ENCODE measurements at places on chromosomes 3 and 15.

DNA sequence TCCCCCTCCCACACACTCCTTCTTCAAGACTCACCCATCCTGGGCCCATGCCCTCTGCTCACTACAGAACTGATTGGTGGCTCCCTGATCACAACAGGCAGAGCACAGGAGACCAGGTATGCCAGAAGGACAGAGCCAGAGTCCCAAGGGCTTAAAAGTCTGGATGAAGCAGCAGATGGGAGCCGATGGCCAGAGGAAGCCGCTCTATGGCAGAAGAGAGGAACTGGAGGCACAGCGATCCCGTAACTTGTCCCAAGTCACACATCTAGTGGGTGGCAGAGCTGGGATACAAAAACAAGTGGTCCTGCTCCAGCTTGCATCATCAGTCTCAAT lies 20.7 kb downstream of the ITGA11 start:
- DNase-seq = no peak

DNA sequence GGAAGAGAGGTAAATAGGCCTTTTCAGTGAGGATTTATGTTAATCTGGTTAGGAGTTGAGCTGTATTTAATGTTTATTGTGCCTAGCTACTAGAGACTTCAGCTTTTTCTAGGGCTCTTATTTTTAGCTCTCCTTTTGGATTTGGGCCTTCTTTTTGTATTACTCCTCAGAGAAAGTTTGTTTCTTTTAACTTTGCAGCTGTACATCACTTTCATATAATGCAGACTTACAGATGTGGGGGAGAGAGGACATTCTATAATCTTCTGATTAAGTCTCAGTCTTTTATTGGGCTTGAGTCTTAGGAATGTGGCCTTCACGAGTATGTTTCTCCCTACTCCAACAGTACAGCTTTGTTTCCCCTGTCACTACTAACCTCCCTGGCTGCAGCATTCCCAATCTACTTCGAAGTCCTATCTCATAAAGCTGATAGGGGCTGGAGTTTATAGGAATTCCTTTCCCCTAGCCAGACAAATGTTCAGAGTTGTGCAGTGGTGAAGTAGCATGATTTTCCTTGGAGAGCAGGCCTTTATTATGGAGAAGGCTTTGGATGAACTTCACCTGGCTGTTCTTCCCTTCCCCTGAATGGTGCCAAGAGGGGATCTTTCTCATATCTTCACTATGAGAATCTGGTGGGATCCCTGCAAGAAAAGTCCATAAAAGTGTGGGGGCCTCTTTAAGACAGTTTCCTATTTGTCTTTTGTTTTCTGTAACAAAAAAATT lies 82.2 kb upstream of the CBLB start:
- DNase-seq = no peak

- peak; percentile 4 for DNase-seq
Observed at GRCh38 chr3:52934630-52935530, 37.5 kb upstream of the STIMATE start.

- DNase-seq = no peak
Observed at GRCh38 chr3:187744169-187745151, 808 bp downstream of the BCL6 start.

- DNase-seq = no peak
Observed at GRCh38 chr3:54232618-54233017, 110.3 kb downstream of the CACNA2D3 start.

DNA sequence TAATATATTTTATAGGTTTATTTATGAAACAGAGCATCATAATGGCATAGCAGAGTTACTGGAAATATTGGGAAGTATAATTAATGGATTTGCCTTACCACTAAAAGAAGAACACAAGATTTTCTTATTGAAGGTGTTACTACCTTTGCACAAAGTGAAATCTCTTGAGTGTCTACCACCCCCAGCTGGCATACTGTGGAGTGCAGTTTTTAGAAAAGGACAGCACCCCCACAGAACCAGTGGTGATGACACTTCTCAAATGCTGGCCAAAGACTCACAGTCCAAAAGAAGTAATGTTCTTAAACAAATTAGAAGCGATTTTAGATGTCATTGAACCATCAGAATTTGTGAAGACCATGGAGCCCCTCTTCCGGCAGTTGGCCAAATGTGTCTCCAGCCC lies 58.1 kb downstream of the DNAH1 start:
- DNase-seq = no peak

DNA sequence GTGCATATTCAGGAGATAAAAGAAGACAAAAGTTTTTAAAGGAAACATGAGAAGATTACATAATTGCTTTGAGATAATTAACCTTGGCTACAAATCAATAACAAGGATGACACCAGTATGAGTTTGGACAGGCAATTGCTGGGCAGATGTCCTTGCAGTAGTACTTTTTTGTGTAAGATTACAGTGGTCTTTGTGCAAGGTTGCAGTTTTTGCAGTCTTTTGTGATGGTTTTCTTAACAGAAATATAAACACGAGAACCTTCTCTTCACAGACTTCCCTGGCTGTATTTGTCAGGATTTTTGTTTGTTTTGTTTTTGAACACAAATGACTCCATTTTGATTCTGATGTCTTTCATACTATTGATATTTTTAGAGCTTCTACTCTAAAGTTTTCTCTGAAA lies 128.3 kb upstream of the ALCAM start:
- no peak for DNase-seq

GRCh38 chr3:149998946-149999345 lies 28.3 kb upstream of the PFN2 start:
- DNase-seq = no peak

DNA sequence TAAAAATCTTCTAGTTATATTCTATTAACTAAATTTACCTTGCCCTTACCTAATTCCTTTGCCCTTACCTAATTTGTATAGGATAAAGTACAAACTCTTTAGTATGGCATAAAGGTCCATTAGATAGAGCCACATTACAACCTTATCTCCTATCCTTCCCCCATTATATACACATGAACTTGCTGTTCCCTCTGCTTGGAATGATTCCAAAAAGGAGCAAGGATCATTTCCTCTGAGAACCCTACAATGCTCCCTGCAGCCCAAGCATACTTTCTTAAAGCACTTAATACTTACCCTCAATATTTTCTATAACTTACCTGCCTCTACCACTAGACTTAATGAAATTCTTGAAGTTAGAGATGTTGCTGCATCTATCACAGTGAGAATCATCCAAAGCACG lies 118.9 kb upstream of the CCDC54 start:
- no peak for DNase-seq

DNA sequence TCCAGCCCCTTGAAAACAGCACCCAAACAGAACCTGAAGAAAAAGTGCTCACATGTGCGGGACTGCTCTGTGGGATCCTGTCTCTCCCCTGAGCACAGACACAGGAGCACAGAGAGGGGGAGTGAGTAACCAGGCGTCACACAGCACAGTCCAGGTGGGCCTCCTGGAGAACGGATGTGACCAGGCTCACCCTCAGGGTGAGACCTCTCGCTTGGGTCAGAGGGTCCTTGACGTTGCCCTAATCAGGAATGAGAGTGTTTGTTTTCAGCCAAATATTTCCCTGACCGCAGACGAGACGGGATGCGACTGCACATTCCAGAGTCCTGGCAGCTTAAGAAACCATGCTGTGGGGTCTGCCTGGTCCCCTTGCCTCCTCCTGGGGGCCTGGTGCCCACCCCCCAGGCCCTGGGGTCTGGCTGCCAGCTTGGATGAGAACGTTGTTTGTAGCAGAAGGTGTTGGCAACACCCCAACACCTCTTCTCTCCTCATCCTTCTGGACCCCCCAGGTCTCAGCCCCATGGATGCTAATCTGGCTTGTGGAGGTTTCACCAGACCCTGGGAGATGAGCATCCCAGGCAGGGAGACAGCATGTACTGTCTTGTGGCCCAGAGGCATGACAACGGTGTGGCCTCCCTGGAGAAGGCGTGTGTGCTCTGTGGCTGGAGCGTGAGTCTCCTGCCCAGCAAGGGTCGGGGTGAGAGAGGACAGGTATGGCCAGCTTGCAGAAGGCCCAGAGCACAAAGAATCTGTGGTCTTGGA lies 42.1 kb upstream of the SLC6A6 start:
- DNase-seq = no peak

DNA sequence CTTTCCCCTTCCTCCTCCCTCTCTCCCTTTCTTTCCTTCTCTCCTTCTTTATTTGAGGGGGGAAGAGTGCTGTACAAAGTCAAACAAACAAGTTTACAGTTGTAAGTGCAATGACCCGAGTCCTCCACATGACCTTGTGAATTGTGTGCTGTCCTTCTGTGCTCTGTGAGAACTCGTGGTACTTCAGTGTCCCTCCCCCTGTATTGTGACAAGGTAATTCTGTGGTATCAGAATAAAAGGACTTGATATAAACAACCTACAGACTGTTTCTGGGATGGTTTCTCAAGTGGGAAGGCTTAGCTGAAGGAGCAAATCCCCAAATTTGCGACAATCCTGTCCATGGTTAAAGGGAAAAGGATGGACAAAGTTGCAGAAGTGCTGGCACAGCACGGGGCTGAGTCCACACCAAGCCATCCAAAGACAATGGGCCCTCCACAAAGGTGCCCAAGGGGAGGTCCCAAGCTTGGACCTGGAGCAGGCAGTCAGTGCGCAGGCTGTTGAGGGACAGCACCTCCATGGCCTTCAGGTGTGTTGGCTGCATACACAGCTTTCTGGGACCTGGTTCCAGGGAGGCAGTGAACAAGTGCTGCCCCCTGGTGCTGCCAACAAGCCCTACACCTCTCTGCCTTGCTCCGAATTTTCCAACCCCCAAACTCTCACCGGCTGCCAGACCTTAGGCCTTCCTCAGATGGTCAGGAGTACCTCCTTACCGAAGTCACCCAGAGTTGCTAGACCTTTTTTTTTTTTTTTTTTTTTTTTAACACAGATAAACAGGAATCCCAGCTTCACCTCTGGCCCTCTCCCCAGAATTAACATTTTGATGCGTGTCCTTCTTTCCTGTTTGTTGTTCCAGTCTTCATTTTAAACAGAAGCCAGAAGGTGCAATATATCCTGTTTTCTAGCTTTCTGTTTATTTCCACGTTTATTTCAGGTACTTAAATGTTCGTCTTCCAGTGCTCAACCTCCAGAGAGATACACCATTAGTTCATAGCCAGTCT lies 2.6 kb upstream of the APEH start:
- peak; percentile 51 for DNase-seq

- DNase-seq = no peak
Observed at GRCh38 chr3:108041253-108041652, 49.6 kb downstream of the CD47 start.

DNA sequence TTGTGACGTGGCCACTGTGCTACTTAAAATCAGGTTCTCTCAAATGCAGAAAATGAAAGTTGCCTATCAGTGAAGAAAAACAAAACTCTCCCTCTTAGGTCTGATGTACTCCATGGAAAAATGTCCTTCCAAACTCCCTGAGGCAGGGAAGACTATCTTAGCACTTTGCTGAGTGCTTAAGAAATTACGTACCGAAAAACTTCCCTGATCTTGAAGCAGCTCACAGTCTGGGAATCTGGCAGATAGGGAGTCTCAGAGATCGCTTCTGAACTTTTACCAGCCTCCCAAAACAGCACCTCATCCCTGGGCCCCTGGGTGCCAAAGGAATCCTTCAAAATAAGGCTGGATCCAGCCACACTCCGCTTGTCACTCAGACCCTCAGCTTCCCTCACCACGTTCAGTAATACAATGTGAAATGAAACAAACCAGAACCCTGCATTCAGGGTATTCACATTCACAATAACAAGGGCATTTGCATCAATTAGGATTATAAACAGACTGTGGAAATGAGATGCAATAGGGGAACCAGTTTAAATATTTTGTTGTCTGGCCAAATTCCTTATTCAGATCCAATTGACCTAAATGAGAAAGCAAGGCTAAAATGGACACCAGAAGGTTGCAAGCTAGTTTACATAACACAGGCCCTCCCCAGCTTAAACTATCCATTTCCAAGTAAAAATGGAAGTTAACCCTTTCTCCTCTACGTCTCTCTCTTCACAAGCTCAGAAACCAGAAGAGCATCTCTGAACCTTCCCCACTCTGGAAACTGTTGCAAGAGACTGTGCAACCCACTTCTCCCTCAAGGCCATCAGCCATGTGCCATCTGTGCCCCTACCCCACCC lies 20.9 kb downstream of the OSBPL10 start:
- DNase-seq = no peak

GRCh38 chr3:47877719-47878118 lies 74.8 kb downstream of the DHX30 start:
- DNase-seq = no peak

DNA sequence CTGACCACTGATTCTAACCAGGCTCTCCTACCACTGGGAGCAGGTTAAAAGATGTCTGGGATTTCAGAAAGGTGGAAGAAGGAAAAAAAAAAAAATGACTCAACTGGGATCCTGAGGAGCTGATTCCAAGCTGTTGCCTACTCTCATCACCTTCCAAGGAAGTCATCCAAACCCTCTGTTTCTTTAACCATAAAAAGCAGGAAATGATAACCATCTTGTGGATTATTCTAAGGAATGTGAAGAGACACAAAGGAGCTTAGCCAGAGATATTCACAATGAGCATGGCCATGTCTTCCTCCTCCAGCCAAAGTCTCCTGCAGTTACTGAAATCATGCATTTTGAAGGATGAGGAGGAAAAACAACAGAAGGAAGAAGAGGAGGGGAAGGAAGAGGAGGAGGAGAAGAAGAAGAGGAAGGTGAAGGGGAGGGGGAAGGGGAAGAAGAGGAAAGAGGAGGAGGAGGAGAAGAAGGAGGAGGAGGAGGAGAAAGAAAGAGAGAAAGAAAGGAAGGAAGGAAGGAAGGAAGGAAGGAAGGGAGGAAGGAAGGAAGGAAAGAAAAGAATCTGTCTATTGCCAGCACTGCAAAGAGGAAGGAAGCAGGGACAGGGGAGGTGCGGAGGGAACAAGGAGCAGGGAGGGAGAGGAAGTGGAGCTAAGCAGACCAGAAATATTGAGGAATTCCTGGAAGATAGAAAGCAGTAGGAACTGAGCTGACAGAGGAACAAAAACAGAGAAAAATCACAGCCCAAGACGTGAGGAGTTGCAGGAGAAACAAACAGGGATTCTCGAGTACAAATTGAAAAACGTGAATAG lies 229.2 kb downstream of the UACA start:
- no peak for DNase-seq

DNA sequence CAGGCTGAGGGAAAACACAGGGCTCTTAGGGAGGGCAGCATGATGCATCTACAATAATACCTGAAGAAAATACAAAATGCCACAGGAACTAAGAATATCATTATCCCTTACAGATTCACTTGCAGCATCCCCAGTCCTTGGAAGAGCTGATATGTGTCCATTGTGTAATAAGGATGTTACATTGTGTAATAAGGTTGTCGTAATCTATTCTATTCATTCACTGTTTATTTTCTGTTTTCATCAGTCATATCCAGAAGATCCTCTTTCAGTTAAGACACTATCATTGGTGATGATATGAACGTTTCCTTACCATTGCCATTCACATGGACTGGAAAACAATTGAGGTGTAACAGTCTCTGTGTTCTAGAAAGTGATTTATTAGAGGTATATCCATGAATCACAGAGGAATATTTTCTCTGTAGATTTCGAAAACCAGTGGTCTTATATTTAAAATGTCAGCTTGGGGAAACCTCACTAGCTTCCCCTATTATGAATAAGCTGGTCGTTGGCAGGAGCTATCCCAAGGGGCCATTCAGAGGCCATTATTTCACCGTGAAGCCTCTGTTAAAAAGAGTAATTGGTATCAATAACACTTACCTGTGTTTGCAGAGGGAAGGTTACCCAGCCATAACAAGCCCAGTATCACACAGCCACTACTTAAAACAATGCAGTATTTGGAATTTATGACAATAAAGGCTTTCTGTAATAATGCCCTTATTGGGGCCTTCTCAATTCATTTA lies 241.1 kb downstream of the ZNF385D start:
- no peak for DNase-seq

- DNase-seq = no peak
Observed at GRCh38 chr3:126522363-126522788, 1.6 kb upstream of the CHST13 start.

- no peak for DNase-seq
Observed at GRCh38 chr15:68259883-68260282, 17.7 kb upstream of the FEM1B start.

Measured in stimulated activated CD8-positive, alpha-beta memory T cell treated with anti-CD3 and anti-CD28 coated beads, Interleukin-2, amount 100 ng/mL, for 48 hours (primary cell).